Activated naive CD8-positive, alpha-beta T cell treated with anti-CD3 and anti-CD28 coated beads for 36 hours (primary cell): ENCODE measurements at places on chromosomes 1 and 21. TPM values are rescaled to one million over a fixed set of nuclear protein-coding genes. Genes with fewer than 3 reads are reported as not detected.

DNA sequence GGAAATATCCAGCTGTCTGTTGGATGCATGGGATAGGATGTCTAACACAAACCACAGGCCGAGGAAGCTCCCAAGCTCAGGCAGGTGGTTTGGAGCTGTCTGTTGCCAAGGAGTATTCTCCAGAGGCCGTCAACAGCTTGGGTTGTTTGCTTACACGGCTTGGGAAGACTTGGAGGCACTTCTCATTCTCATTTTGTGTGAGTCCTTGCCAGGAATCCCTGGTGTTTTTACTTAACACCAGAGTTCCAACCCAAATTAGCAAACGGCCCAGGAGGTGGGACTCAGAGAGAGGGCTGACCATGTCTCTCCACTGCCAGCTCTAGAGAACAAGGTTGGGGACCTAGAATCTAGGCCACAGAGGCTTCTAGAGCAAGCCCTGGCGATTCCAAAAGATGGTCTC lies 72.7 kb upstream of the FAM20B start:
- DNase-seq: no peak

DNA sequence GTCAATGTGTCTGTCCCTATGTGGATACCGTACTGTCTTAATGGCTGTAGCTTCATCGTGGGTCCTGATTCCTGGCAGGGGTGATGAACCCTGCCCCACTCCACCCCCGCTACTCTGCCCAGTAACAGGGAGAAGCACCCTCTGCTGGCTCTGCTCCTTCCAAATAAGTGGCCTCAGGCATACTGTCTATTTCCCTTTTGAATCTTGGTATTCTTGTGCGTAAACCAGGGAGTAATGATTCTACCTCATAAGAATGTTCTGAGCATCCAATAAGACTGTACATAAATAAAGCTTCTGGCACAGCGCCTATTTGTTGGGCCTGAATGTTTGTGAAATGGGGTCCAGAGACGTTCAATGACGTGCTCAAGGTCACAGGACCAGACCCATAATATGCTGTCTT lies 35.2 kb upstream of the CTPS1 start:
- DNase-seq: no peak

- DNase-seq: no peak
These were observed 64.7 kb downstream of the VPS26C start for GRCh38 chr21:37202221-37203110.

The BARHL2 gene
- not detected for total RNA-seq

- peak; percentile 47 for DNase-seq
These were observed 769 bp downstream of the GALE start for GRCh38 chr1:23799570-23800399.

DNA sequence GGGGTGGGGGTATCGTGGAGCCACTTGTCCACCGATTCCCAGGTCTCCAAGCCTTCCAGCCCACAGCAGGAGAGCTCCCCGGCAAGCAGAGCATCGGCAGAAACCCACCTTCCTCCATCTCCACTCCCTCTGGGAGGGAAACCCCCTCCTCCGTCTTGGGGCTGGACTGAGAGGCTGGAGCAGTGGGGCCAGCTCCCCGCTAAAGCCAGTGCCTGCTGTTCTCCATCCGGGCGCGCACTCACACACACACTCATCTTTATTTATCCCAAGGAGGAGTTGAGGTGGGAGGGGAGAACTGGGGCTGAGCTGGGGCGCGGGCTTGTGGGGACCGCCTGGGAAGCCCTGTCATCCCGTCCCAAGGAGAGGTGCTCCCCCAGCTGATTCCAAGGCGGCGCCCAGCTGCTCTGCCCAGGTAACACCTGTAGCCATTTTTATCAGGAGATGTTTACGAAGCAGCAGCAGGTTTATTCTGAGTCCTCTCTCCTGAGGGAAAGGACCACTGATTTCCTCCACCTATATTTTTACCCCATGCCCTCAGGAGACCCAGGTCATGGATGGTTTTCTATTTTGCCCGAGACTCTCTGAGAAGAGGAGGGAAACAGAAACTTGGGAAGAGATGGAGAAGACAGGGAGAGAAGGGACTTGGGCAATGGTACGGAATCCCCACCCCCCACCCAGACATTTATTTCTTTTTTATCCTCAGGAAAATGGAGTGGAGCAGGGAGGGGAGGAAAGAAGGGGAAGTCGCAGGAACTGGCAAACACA lies 2.1 kb downstream of the KCNN3 start:
- no peak for DNase-seq

The C1orf226 gene
- 0.14 TPM for total RNA-seq

- DNase-seq: no peak
These were observed 27.8 kb downstream of the PIGM start for GRCh38 chr1:160004001-160004400.
